ENCODE measurements at places on chromosomes 5 and 9. TPM values are rescaled to one million over a fixed set of nuclear protein-coding genes. Genes with fewer than 3 reads are reported as not detected.
A peak's percentile ranks its signal among the peaks of the same experiment; 100 is the strongest.

PAEP gene
- not detected for total RNA-seq

DNA sequence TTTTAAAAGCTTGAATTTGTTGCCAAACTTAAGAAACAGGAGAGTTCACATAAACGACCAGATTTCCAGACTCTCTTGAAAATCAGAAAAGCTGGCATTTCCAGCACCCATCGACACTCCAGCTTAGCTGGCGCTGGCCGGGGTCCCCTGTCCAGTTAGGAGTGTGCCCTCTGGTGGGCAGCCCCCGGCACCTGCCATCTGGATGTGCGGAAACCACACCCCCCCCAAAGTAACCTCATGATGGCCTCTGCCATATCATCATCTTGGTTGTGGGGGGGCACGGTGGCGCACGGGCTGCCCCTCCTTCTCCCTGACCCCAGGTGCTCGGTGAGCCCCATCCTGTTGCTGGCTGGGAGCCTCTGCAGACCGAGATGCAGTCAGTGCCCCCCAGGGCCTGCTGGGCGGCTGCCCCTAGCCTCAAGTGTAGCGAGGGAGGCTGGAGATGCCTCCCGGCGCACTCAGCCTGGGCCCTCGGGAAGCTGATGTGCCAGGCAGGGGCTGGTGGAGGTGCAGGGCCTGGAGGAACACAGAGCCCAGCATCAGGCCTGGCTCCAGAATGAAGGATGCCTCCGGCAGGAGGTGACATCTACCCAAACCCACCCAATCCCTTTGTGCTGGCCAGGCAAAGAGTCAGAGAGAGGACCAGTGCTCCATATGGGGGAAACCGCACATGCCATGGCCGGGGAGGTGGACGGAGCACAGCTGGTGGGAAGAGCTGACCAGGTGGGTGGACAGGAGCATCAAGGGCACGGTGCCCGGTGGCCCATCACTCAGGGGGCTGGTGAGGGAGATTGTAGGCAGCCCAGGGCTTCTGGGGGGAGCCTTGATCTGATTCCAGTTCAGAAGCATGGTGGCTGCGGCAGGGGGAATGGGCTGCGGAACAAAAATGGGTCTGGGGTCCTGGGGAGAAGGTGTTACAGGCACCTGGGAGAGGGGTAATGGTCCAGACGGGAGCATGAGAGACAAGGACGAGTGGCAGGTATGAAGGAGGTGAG, 70.6 kb downstream of the ADAMTS2 start:
- H3K27ac ChIP-seq = peak overlapping the region; percentile 63

- H3K4me3 ChIP-seq = no peak overlapping the region
- H3K27me3 ChIP-seq = no peaks in the 10 kb centered on the region
- H3K27ac ChIP-seq = no peak overlapping the region
- no peak for DNase-seq
- no peaks in the 10 kb centered on the region for H3K36me3 ChIP-seq
Measured at GRCh38 chr9:18770131-18770908, 262.7 kb downstream of the SAXO1 start.

- H3K4me3 ChIP-seq = no peak overlapping the region
- no peaks in the 10 kb centered on the region for H3K36me3 ChIP-seq
- H3K27me3 ChIP-seq = no peaks in the 10 kb centered on the region
Measured at GRCh38 chr9:90078988-90079421, 474.2 kb downstream of the GADD45G start.

DNA sequence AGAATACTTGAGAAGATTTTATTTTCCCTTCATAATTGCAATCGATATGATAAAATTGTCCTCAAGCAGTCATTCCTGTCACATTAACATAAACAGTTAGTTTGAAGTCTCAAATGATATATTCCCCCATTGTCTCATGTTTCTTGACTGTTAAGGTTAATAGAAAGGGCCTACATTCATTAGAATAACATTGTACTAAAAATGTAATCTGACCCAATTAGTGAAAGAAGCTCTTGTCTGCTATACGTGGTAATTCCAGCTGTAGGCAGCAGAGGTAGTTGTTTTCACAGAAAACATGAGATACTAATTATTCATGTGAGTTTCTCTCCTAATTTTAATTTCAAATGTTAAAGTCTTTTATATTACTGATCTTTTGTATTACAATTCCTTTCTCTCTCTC, 25.9 kb upstream of the AP3B1 start:
- no peaks in the 10 kb centered on the region for H3K4me1 ChIP-seq
- H3K36me3 ChIP-seq = no peaks in the 10 kb centered on the region
- no peak overlapping the region for H3K27ac ChIP-seq
- DNase-seq = peak; percentile 56
- no peak overlapping the region for H3K4me3 ChIP-seq

BTNL3 gene
- not detected for total RNA-seq

GRCh38 chr5:94932259-94932658, 313.8 kb downstream of the SLF1 start:
- H3K27me3 ChIP-seq = no peaks in the 10 kb centered on the region
- DNase-seq = no peak
- no peaks in the 10 kb centered on the region for H3K4me1 ChIP-seq
- H3K36me3 ChIP-seq = no peaks in the 10 kb centered on the region

DNA sequence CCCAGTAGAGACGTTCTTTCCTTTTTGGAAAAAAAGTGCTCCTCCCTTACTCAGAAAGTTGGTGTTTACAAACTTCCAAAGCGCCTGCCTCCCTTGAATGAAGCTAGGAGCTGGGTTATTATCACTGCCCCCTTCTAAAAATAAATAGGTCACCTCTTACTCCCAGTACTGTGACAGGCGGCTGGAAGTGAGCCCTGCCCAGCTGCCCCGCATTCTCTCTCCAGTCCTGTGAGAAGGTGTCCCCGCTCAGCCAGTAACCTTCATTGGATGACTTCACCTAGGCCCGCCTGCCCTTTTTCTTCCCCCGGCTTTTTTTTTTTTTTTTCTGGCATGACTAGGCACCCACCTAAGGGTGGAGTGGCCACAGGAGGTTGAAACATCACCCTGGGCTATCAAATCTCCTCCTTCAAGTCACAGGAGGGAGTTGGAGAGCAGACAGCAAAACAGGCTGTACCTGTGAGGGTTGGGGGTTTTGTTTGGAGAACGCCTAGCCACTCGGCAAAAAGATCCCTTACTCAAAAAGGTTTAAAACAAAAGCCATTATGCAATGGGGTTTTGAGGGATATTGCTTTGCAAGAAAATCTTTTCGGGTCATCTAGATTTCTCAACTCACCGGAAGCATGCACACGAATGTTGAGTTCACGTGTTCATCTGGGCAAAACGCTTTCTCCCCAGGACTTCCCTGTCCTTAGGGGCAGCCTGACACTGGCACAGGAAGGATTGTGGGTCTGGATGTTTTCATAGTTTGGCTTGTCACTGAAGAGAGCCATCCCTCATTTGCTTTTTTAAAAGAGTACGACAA, 43.3 kb upstream of the ZNF622 start:
- peak overlapping the region; percentile 83 for H3K4me3 ChIP-seq
- no peaks in the 10 kb centered on the region for H3K36me3 ChIP-seq
- H3K27me3 ChIP-seq = no peaks in the 10 kb centered on the region
- peak overlapping the region; percentile 89 for H3K27ac ChIP-seq
- DNase-seq = peak; percentile 71

GABRA1 gene
- total RNA-seq = not detected

- DNase-seq = no peak
- H3K27me3 ChIP-seq = no peaks in the 10 kb centered on the region
- no peak overlapping the region for H3K27ac ChIP-seq
- no peak overlapping the region for H3K4me3 ChIP-seq
- no peaks in the 10 kb centered on the region for H3K36me3 ChIP-seq
- H3K4me1 ChIP-seq = no peaks in the 10 kb centered on the region
Measured at GRCh38 chr9:118367383-118367782, 663.2 kb downstream of the TLR4 start.

DNA sequence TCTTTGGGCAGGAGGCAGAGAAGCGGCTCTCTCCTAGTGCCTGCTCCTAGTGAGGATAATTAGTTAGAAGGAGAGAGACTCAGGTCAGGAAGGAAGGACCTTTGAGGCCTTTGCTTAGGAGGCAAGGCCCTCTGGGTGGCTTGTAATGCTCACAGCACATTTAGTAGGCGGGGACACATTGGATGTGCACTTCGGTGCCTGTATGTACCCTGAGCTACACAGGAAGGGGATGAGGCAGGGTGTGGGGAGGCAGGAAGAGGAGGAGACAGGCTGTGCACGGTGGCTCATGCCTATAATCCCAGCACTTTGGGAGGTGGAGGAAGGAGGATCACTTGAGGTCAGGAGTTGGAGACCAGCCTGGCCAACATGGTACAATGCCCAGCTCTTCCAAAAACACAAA, 7.2 kb upstream of the LCN2 start:
- no peaks in the 10 kb centered on the region for H3K36me3 ChIP-seq
- no peak overlapping the region for H3K4me3 ChIP-seq
- H3K4me1 ChIP-seq = no peaks in the 10 kb centered on the region
- no peak overlapping the region for H3K27ac ChIP-seq
- H3K27me3 ChIP-seq = no peaks in the 10 kb centered on the region

DNA sequence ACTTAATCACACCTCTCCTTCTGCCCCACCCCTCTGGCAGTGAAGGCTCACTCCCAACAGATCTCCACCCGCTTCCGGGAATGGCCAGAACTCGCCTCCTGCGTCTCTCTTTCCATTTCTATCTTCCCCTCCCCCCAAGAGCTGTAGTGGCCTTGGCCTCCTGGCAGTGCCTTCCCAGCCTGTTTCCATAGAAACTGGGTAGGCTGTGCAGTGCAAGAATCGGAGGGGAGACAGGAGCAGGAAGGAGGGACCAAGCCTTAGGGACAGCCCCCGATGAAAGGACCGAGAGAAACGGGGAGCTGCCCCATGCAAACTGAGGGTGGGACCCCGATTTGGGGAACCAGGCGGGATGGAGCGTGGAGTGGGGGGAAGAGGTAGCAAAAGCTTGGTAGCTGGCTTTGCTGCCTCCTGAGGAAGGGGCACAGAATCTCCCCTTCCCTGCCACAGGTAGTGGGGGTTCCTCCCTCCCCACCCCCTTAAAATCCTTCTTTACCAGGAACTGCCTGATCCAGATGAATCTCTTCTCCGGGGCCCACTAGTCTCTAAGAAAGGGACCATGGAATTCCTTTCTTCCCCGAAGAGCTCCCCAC, 4.5 kb upstream of the PCDH1 start:
- no peak for DNase-seq
- no peaks in the 10 kb centered on the region for H3K4me1 ChIP-seq
- no peak overlapping the region for H3K27ac ChIP-seq
- no peaks in the 10 kb centered on the region for H3K36me3 ChIP-seq
- H3K27me3 ChIP-seq = peaks cover 19% of the 10 kb centered on the region

ZFP37 gene
- total RNA-seq = 4.1 TPM

LRRC19 gene
- total RNA-seq = 14.8 TPM

DNA sequence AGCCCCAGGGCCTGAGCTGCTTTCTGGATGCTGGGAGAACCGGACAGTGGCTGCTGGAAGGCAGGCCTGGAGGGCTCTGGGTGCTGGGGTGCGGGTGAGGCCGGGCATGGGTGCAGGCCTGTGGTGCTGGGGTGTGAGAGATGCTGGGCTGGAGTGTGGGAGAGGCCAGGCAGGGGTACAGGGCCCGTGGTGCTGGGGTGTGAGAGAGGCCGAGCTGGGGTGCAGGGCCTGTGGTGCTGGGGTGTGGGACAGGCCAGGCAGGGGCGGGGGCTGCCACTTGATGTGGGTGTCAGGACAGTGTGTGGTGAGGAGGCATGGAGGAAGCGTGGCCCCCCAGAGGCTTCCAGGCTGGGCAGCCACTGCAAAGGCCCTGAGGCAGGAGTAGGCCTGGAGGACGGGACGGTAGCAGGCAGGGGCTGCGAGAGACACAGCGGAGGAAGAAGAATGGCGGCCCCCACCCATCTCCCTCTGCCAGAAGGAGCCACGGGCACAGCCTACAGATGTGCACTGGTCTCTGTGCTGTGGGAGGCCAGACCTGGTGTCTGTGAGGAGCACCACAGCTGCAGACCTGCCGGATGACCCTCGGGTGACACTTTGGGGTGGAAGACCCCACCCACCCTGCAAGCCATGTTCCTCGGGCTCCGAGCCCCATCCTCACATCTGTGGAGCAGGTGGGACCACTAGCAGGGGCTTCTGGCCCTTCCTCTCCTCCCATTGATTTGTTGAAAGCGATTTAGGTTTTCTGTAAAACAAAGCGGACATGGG, 9.3 kb downstream of the NKD2 start:
- no peak for DNase-seq
- H3K36me3 ChIP-seq = no peaks in the 10 kb centered on the region
- no peaks in the 10 kb centered on the region for H3K27me3 ChIP-seq
- H3K4me3 ChIP-seq = no peak overlapping the region
- no peaks in the 10 kb centered on the region for H3K4me1 ChIP-seq

ANXA2R gene
- total RNA-seq = 4.6 TPM

HTR1A gene
- total RNA-seq = not detected

DNA sequence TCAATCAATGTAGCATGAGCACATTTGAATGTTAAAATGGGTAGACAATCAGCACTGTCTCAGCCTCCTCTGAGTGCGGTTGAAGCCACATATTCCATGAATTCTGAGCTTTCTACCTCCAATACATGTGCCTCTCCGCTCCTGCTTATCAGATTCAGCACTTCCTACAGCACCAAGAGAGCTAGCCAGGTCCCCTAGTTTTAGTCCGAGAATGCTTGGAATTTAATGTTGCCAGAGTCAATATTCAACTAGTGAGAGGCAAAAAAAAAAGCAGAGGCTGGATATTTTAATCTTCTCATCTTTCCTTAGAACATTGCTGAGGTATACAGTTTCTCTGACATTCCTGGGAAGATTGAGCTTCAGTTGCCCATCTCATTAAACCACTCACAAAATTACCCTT, 1979.1 kb upstream of the CDH9 start:
- H3K36me3 ChIP-seq = no peaks in the 10 kb centered on the region
- H3K27ac ChIP-seq = no peak overlapping the region
- DNase-seq = no peak
- H3K4me3 ChIP-seq = no peak overlapping the region
- H3K27me3 ChIP-seq = no peaks in the 10 kb centered on the region

GRCh38 chr9:117491491-117491890, 76.6 kb upstream of the ASTN2 start:
- H3K27ac ChIP-seq = no peak overlapping the region
- H3K4me1 ChIP-seq = no peaks in the 10 kb centered on the region
- H3K4me3 ChIP-seq = no peak overlapping the region
- H3K27me3 ChIP-seq = no peaks in the 10 kb centered on the region
- no peaks in the 10 kb centered on the region for H3K36me3 ChIP-seq
- DNase-seq = no peak

GRCh38 chr5:56269216-56269927, 36.2 kb upstream of the ANKRD55 start:
- H3K27ac ChIP-seq = no peak overlapping the region
- H3K4me3 ChIP-seq = no peak overlapping the region
- H3K4me1 ChIP-seq = peaks cover 5% of the 10 kb centered on the region
- no peaks in the 10 kb centered on the region for H3K36me3 ChIP-seq
- no peaks in the 10 kb centered on the region for H3K27me3 ChIP-seq

KCNT1 gene
- total RNA-seq = not detected

- no peak overlapping the region for H3K4me3 ChIP-seq
- no peaks in the 10 kb centered on the region for H3K27me3 ChIP-seq
- H3K36me3 ChIP-seq = no peaks in the 10 kb centered on the region
- H3K27ac ChIP-seq = no peak overlapping the region
- no peak for DNase-seq
- H3K4me1 ChIP-seq = no peaks in the 10 kb centered on the region
Measured at GRCh38 chr5:170278611-170279458, 18.7 kb downstream of the LCP2 start.

ABL1 gene
- total RNA-seq = 63.6 TPM

GRCh38 chr9:107954312-107954711, 464.7 kb upstream of the KLF4 start:
- no peaks in the 10 kb centered on the region for H3K4me1 ChIP-seq
- H3K27me3 ChIP-seq = no peaks in the 10 kb centered on the region
- H3K4me3 ChIP-seq = no peak overlapping the region
- no peak for DNase-seq
- no peak overlapping the region for H3K27ac ChIP-seq
- H3K36me3 ChIP-seq = no peaks in the 10 kb centered on the region

NUTM2G gene
- not detected for total RNA-seq

GRCh38 chr9:93597142-93597706, 20.8 kb downstream of the PHF2 start:
- no peak for DNase-seq
- H3K27me3 ChIP-seq = no peaks in the 10 kb centered on the region
- no peak overlapping the region for H3K27ac ChIP-seq
- no peaks in the 10 kb centered on the region for H3K36me3 ChIP-seq

CMBL gene
- 36.6 TPM for total RNA-seq

Data from kidney (tissue), 22 donors.